Calu3 (cell line): ENCODE measurements at places on chromosomes 7 and 10.

DNA sequence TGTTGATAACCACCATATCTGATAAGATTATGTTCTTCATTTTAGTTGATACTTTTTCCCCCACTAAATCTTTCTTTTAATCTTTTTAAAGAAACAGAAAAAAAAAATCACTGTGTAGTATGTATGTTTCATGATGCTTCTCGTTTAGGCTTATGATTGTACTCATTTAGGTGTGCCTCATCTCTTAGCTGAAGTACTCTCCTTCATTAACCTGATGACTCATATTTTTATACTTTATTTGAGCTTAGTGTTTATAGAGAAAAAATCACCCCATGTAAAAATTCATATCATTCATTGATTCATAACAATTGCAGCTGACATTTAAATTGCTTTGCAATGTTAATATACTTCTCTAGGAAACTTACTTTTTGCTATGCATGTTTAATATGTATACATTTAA is 158.9 kb downstream of the MLLT10 start:
- peaks cover 8% of the 10 kb centered on the region for H3K36me3 ChIP-seq
- H3K4me3 ChIP-seq: no peak overlapping the region
- no peak for DNase-seq
- peaks cover under 1% of the 10 kb centered on the region for H3K4me1 ChIP-seq
- H3K27ac ChIP-seq: no peak overlapping the region
- no peaks in the 10 kb centered on the region for H3K27me3 ChIP-seq

- no peak for DNase-seq
- H3K4me3 ChIP-seq: no peak overlapping the region
- no peaks in the 10 kb centered on the region for H3K36me3 ChIP-seq
Observed at GRCh38 chr10:28710202-28710886, 33.0 kb downstream of the BAMBI start.

DNA sequence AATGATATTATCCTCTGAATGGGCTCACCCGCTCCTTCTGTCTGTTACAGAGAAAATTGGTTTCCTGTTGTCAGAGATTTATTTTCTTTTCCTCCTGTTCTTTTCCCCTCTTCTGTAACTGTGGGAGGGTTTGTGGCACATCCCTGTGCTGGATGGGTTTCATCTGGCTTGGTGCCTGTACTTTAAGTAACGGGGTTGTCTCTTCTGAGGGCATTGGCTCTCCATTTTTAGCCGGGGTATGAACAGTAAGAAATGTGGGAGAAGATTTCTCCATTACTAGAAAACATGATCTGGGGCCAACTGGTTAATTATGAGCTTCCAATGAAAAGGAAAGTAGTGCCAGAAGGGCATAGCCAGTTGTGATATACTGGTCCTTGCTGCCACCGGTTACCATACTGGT is 142.6 kb downstream of the SND1 start:
- H3K27ac ChIP-seq: no peak overlapping the region
- peaks cover 22% of the 10 kb centered on the region for H3K4me1 ChIP-seq
- no peaks in the 10 kb centered on the region for H3K27me3 ChIP-seq
- no peak for DNase-seq
- no peak overlapping the region for H3K4me3 ChIP-seq
- no peaks in the 10 kb centered on the region for H3K36me3 ChIP-seq

DNA sequence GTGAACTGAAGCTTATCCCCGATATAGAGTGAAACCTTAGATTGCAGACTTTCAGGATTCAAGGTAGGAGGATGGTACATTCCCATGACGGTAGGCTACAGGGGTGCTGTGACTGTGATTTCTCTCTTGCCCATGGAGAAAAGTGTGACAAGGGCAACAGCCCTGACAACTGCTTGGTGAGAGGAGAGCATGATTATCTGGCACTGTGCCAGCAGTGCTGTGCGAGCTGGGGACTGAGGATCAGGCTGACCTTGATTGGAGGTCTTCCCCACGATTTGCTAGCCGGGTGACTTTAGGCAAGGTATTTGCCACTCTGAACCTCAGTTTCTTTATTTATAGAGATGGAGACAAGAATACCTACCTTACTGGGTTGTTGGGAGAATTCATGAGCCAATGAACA is 229.5 kb downstream of the PTEN start:
- H3K27me3 ChIP-seq: peaks cover 8% of the 10 kb centered on the region
- H3K4me3 ChIP-seq: no peak overlapping the region
- H3K4me1 ChIP-seq: peaks cover 9% of the 10 kb centered on the region

DNA sequence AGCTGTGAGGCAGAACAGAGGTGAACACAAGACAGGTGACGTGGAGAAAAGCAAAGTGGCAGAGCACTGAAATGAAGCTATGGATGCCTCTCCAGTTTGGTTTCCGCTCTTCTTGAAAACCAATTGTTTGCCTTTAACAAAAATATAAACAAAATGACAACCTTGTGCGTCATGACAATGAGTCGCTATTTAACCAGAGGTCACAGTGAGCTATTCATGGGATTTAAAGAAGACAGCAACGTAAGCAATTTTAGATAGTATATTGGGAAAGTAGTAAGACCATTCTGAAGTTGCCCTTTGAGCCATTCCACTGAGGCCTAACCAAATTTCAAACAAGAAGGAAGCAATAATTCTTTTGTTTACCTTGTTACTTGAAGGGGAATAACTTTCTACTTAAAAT is 15.2 kb upstream of the LRRTM3 start:
- H3K4me3 ChIP-seq: no peak overlapping the region
- H3K4me1 ChIP-seq: peaks cover 3% of the 10 kb centered on the region
- no peak overlapping the region for H3K27ac ChIP-seq
- DNase-seq: no peak
- no peaks in the 10 kb centered on the region for H3K36me3 ChIP-seq

DNA sequence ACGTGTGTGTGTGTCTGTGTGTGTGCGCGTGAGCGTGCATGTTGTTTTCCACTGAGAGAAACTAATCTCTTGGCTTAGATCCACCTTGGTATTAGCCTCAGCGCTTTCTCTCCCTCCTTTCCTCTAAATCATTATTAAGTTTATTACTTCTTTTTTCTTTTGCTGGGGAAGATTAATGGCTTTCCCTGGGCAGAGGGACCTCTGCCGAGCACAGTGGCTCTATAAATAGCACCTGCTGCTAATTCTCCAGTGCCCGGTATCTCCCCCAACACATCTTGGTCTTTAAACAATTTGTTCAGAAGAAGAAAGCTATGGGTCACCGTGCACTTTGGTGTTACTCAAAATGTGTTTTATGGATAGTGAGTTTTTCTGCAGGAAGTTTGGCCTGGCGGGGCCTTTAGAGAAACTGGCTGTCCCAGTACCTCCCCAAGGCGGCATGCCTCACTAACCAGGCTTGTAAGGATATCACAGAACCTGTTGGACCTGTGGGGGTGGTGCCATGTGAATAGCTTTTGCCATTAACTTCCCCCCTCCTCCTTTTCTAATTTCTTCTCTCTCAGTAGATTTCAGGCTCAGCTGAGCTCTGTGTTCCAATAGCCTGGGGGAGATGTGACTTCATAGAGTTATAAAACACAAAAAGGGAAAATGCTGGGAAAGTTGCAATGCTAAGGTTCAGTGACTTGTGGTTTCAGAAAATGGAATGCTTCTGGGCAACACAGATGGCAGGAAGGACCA is 70.1 kb upstream of the RAB11FIP2 start:
- no peak for DNase-seq
- no peaks in the 10 kb centered on the region for H3K4me1 ChIP-seq
- H3K27ac ChIP-seq: no peak overlapping the region
- H3K27me3 ChIP-seq: no peaks in the 10 kb centered on the region
- H3K36me3 ChIP-seq: no peaks in the 10 kb centered on the region

GRCh38 chr10:3169271-3169670 is 3.3 kb downstream of the PITRM1 start:
- peaks cover 67% of the 10 kb centered on the region for H3K36me3 ChIP-seq
- H3K27ac ChIP-seq: no peak overlapping the region
- H3K4me3 ChIP-seq: no peak overlapping the region
- H3K27me3 ChIP-seq: no peaks in the 10 kb centered on the region
- H3K4me1 ChIP-seq: peaks cover 9% of the 10 kb centered on the region
- DNase-seq: no peak

DNA sequence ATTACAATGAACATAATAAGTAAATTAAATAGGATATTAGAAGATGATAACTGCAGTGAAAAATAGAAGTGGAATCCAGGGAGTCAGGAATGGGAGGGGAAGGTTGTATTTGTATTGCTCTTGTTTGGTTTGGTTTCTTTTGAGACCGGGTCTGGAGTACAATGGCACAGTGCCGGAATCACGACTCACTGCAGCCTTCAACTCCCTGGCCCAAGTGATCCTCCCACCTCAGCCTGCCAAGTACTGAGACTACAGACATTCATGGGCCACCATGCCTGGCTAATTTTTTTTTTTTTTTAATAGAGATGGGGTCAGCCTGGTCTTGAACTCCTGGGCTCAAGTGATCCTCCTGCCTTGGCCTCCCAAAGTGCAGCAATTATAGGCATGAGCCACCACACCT is 59.9 kb upstream of the LRRC4 start:
- H3K27ac ChIP-seq: peak overlapping the region; percentile 8
- H3K4me1 ChIP-seq: no peaks in the 10 kb centered on the region
- H3K4me3 ChIP-seq: no peak overlapping the region
- no peak for DNase-seq

- H3K4me3 ChIP-seq: no peak overlapping the region
- no peaks in the 10 kb centered on the region for H3K36me3 ChIP-seq
- H3K27me3 ChIP-seq: peaks cover 19% of the 10 kb centered on the region
- no peaks in the 10 kb centered on the region for H3K4me1 ChIP-seq
- DNase-seq: no peak
Observed at GRCh38 chr7:137619181-137619580, 227.6 kb downstream of the DGKI start.

GRCh38 chr10:60453036-60453435 is 63.4 kb upstream of the ANK3 start:
- no peaks in the 10 kb centered on the region for H3K27me3 ChIP-seq
- no peak for DNase-seq
- H3K36me3 ChIP-seq: no peaks in the 10 kb centered on the region

DNA sequence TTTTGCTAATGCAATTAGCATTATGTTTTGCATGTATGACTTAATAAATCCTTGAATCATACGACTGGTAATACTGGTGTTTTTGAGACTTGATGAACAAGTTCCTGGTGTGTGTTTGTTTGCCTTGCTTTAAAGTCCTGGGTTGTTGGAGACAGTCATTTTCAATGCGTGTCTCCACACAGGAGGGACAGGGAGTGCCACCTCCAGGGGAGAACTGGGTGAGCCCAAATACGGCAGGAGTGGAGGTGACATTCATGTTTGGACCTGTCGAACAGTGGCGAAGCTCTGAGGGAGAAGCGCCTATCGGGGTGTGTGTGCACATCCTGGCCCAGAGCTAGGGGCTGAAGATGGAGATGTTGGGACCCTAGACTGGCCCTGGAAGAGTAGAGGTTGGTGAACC is 43.8 kb downstream of the DAGLB start:
- peaks cover 96% of the 10 kb centered on the region for H3K36me3 ChIP-seq
- H3K4me3 ChIP-seq: no peak overlapping the region
- no peaks in the 10 kb centered on the region for H3K27me3 ChIP-seq
- peaks cover 20% of the 10 kb centered on the region for H3K4me1 ChIP-seq
- peak overlapping the region; percentile 54 for H3K27ac ChIP-seq

- no peaks in the 10 kb centered on the region for H3K27me3 ChIP-seq
- peak within 1 kb of the TSS; percentile 91 for H3K4me3 ChIP-seq
- peak; percentile 74 for DNase-seq
- peaks cover 43% of the 10 kb centered on the region for H3K36me3 ChIP-seq
- peak within 1 kb of the TSS; percentile 91 for H3K27ac ChIP-seq
Observed at GRCh38 chr10:35336084-35336831, at the start of gene CCNY. TSS of gene CCNY (plus strand) at chr10:35336509. CDS start at chr10:35337054, 545 bp downstream.

DNA sequence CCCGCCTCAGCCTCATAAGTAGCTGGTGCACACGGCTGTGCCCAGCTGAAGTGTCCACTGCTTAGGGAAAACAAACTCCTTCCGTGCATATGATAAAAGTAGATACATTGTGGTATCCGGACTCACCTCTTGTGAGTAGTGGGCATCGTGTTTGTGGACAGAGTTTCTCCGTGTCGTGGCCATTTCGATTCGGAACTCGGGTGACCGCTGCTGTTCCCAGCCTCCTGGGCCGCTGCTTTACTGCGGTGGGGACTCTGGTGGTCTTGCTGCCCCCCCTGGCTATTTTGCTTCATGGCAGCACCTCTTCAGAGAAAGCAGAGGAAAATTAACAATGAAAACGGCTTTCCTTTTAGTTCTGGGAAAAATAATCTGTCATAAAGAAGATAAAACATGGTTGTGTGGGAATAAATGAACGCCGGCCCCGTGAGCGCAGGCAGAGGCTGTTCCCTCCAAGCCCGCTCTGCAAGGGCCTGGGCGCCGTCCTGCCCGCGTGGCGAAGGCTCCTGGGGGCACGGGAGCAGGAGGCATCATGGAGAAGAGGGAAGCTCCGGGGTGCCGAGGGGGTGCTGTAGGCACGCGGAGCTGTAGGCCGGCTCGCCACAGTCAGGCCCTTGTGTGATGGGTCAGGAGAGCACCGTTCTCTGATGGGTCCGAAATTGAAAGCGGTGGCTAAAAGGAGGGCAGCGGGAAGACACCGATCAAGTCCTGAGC is 107.4 kb downstream of the ACTR3B start:
- H3K4me3 ChIP-seq: no peak overlapping the region
- peaks cover 9% of the 10 kb centered on the region for H3K36me3 ChIP-seq
- no peak overlapping the region for H3K27ac ChIP-seq
- no peak for DNase-seq
- H3K4me1 ChIP-seq: no peaks in the 10 kb centered on the region
- H3K27me3 ChIP-seq: no peaks in the 10 kb centered on the region

DNA sequence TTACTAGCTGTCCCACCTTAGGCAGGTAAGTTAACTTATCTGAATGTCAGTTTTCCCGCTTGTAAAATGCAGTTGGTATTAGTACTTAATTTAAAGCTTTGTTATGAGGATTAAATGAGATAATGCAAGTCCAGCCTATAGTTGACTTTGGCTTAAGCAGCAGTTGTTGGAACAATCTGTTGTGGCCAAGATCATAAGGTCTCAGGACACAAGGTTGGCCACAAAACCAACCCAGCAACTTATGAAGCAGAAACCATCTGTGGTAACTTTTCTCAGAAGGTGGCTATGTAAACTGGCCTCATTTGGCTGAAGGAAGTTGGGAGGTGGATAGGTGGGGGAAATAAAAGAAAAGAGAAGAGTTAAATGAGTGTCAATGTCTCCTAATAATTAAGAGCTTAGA is 29.4 kb downstream of the ENTPD1 start:
- H3K4me3 ChIP-seq: no peak overlapping the region
- no peak for DNase-seq
- H3K27ac ChIP-seq: no peak overlapping the region
- no peaks in the 10 kb centered on the region for H3K27me3 ChIP-seq

GRCh38 chr7:149489391-149490024 is 8.1 kb downstream of the ZNF746 start:
- no peak overlapping the region for H3K4me3 ChIP-seq
- H3K36me3 ChIP-seq: peaks cover 38% of the 10 kb centered on the region
- peak; percentile 36 for DNase-seq
- H3K27me3 ChIP-seq: no peaks in the 10 kb centered on the region

DNA sequence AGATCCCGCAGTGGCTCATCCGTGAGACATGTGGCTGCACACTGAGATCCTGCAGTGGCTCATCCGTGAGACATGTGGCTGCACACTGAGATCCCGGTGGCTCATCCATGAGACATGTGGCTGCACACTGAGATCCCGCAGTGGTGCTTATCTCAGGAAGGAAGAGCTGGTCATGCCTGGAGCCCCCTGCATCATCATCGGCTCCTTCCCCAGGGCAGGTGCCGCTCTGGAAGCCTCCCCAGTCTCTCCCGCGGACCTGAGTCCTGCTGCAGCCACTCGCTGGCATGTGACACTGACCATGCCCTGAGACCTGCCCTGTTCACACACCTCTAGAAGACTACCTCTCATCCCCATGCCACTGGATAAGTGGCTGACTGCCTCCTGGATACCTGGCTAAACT is 181.3 kb downstream of the PTPRN2 start:
- H3K27ac ChIP-seq: no peak overlapping the region
- no peaks in the 10 kb centered on the region for H3K27me3 ChIP-seq
- DNase-seq: no peak
- H3K4me1 ChIP-seq: no peaks in the 10 kb centered on the region
